Activated CD8-positive, alpha-beta memory T cell treated with anti-CD3 and anti-CD28 coated beads, Interleukin-2, amount 10 ng/mL, durations not matched to agents 7 days and 5 days (primary cell): ENCODE measurements at places on chromosomes 1 and 21. TPM values are rescaled to one million over a fixed set of nuclear protein-coding genes. Genes with fewer than 3 reads are reported as not detected.
A peak's percentile ranks its signal among the peaks of the same experiment; 100 is the strongest.

- peak; percentile 2 for DNase-seq
Measured at GRCh38 chr1:30416221-30416820, 307.1 kb downstream of the MATN1 start.

DNA sequence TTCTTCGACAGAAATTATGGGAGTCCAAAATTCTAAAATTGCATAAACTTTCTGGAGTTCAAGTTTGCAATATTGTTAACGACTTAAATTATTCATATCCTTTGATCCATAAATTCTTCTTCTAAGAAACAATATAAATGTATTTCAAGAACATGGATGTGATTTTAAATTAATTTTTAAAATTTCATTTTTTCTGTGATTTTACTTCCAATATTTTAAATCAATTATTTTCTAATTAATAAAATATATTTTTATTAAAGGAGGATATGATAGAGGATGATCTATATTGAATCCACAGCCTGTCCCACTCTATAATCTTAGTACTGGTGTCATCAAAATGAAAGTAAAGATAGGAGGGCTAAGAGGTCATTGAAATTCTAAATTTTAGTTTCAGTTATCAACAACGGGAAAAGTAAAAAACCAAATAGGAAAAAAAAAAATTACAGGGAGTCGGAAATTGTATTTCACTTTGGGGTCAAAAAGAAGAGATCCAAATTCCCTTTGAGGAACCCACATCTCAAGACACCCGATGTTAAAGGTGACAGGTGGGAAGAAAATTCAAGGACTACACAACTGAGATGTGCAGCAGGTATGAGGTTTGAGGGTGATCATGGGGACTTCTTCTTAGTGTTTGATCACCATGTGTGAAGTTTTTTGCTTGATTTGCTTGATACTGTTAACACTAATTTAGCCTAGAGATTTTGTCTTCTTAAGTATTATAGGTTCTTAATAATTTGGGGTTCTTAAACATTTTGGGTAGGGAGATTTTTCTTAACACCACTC is 154.8 kb upstream of the RGS18 start:
- no peak for DNase-seq

DNA sequence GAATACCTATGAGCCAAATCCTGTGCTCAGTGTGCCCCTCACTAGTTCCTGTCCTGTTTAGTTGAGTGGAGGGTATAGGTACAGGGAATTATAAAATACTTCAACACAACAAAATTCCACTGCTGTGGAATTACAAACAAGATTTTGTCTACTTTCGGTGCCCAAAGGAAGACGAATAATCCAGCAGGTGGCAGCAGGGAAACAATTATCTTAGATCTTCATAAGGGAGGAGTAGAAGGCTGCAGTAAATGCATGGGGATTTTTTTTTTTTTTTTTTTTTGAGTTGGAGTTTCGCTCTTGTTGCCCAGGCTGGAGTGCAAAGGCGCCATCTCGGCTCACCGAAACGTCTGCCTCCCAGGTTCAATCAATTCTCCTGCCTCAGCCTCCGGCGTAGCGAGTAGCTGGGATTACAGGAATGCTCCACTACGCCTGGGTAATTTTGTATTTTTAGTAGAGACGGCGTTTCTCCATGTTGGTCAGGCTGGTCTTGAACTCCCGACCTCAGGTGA is 2.0 kb upstream of the PIP5K1A start:
- peak; percentile 73 for DNase-seq

- DNase-seq: no peak
Measured at GRCh38 chr1:91765880-91766443, 120.0 kb downstream of the TGFBR3 start.

The KLHL17 gene
- 30.7 TPM for total RNA-seq

The PIK3C2B gene
- 21.6 TPM for total RNA-seq

GRCh38 chr1:15799928-15800835 is 7.3 kb downstream of the UQCRHL start:
- DNase-seq: no peak

The RNU1-4 gene
- 3,744 TPM for total RNA-seq

DNA sequence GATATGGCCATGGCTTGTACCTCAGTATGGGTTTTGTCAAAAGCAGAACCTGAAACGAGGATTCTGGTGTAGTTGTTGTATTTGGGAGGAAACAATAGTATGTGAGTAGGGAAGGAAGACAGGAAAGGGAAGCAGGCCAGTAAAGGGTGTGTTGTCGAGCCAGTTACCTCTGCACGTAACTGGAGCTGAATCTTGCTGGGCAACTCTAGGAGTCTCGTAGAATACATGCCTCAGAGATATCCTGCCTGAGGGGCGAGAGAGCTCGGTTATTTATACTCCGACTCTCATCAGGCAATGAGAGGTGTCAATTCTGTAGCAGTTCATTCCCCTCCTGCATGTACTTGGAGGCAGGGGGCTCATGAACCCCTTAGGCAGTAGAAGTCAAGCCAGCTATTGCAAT is 45.9 kb upstream of the KIF26B start:
- DNase-seq: no peak

DNA sequence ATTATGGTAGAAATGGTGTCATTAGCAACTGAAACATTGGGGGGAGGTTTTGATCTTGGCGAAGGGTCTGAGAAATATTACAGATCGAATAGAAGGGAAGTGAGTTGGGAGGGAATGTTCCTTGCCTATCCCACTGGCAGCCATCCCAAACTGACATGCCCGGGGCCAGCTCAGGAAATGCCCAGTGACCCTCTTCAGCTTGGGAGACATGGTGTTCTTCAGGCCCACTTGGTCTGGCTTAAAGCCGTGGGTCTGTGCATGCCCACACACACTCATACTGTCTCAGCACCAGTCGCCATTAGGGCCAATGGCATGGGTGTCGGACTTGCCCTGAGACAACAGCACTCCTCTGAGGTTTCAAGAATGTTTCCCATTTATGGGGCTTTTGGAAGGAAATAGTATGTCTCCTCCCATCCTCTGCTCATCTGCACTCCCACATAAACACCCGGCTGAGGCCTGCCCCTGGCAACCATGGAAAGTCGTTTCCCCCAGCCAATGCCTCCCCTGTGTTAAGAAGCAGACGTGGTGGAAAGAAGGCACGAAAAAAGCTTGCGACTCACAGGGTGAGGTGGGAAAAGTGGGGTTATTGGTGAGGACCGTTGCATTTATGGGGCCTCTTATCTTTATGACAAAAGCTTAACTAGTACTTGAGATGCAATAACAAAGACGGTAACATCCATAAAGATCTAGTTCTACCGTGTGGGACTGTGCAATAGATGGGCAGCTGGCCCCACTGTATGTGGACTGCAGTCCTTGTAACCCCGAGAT is 2.0 kb downstream of the RNF186 start:
- DNase-seq: no peak

The PFKFB2 gene
- total RNA-seq: 2.3 TPM

- no peak for DNase-seq
Measured at GRCh38 chr1:177973585-177973984, 3.7 kb upstream of the SEC16B start.

DNA sequence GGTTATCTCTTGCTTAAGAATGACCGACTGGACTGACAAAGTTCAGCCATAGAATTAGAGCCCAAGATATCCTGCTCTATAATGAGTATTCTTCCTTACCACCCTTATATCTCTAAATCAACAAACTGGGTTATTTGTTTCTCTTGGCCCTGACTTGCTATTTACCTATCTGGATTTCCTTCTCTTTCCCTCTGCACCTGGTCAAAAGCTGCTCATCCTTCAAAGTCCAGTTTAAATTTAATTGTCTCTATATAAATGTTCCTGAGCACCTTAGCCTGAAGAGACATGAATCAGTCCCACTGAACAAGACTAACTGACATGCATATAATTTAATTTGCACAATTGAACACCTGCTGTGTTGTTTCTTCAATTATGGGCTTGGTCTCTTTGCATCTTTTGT is 127.1 kb upstream of the KCNJ15 start:
- no peak for DNase-seq

The NHLH2 gene
- not detected for total RNA-seq

The CYP4X1 gene
- not detected for total RNA-seq

The PEAR1 gene
- total RNA-seq: not detected

DNA sequence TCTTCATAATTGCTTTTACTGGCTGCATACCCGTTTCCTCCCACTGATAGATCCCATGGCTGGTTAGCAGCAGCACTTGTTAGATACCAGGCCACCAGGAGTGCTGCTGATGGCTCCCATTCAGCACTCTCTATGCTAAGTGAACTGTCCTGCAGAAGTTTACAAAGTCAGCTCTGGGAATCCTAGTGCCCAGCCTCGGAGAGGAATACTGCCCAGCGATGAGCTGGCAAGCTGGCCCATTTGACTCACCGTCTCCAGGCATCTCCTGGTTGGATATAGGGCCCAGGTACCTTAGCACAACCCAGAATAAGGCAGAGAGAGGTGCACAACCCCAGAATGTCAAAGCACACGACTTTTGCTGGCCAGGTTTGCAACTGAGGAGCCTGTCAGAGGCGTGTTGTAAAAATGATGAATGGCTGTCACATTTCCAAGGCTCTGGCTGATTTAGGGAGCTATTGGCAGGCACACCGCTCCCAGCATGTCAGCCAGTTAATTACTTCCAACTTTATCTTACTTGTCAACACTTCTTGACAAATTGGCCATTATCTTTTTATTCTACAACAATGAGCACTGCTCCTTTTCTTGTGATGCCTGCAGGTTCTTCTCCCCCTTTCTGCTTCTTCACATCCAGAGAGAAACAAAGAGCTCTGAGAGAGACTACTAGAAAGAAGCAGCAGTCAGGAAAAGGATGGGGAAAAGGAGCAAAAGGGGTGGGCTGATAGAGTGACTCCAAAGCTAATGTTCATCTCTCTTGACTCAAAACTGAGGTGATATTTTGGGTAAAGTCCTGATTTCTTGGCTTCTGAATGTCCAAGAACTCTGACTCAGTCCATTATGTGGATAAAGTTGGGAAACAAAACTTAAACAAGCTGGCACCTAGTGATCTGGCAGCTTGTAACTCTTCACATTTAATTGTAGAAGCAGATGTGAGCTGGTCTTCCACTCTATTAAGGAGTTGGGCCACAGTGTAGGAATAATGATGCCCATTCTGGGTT is 10.8 kb upstream of the ANGPTL7 start:
- DNase-seq: no peak

DNA sequence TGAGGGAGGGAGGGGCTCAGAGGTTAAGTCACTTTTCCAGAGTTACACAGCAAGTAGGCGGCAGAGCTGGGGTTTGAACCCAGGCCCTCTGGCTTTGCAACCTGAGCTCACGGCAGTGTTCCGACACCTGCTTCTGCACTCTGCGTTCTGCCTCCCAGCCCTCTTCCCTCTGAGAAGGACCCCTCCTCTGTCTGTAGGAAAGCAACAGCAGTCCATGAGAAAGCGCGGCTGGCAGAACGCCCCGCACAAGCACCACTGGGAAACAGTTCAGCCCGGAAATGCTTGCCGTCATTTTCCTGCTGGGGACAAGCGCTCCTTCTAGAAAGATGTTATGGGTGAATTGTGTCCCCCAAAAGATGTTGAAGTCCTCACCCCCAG is 241.1 kb downstream of the NPHP4 start:
- no peak for DNase-seq

- DNase-seq: no peak
Measured at GRCh38 chr1:213014642-213015041, 1.0 kb downstream of the ANGEL2 start.

GRCh38 chr1:221672239-221672645 is 69.6 kb downstream of the DUSP10 start:
- no peak for DNase-seq

The ILDR2 gene
- total RNA-seq: 7.9 TPM

DNA sequence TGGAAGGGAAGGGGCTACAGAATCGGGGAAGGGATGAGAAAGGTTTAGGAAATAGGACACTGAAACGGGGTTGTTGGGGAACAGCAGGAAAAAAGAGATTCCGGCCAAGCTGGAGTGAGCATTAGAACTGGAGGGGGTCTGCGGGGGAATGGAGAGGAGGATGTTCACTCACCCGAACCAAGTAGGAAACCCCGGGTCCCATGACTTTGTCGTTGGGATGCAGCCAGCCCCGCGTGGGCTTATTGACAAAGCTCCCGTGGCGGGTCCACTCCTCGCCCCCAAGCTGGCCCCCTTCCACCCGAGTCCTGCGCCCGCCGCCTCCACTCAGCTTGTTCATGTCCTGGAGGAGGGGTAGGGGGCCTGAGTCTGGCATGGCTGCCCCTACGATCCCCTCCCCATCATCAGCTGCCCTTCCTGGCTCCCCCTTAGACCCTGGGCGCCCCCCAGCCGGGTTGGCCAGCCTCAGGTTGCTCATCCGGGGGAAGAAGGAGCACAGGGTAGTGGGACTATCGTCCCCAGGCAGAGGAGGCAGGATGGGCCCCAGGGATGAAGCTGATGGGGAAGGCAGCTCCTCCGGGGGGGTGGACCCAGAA is 591 bp downstream of the SHC1 start:
- no peak for DNase-seq

DNA sequence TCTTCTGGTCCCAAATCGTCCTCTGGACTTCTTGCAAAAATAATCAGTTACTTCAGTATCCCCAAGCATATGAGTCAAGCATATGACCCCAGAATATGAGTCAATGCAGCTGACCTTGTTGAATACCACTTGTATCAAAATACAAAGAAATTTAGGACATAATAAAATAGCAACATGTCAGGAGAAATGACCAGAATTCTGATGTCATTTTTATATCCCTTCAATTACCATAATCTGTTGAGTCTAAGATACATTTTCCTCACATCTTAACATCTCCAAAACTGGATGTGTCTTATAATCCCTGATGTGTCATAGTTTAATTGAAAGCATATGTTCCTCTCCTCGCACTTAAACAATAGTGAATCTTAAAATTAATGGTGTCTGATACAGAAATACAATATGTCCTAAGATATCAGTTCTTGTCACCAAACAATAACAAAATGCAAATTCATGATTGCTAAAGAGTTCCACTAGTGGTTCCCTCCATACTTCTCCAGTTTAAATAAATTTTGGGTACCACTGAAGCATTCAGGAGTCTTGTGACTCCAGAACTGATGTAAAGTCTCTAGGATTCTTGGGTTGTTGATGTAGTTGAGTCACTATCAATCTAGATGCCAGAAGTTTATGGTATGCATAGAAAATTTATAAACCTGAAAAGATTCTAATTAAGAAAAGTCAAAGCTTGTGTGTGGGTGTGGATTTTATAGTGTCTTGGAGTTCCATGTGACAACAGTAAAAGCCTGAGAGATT is 41.8 kb downstream of the KIFAP3 start:
- DNase-seq: no peak

- DNase-seq: no peak
Measured at GRCh38 chr1:167412072-167412471, 106.3 kb downstream of the CD247 start.

DNA sequence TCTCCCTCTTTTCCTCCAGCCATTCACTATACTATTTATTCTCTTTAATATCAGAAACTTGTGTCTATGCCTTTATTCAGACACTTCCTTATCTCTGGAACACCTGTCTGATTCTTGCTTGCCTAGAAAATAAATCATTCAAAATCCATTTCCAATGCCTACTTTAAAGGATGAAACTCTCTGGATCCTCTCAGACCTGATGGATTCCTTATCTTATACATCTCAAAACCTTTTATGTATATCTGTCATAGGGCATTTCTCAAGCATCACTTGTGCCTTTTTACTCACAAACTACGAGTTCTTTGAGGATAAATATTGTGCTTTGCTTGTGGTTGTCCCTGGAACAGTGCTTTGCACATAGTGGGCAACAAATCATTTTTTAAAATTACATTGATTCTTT is 3.8 kb upstream of the ATP6V1G3 start:
- no peak for DNase-seq

- no peak for DNase-seq
Measured at GRCh38 chr1:159949123-159949522, 3.7 kb upstream of the IGSF9 start.

GRCh38 chr1:229582011-229582694 is 23.6 kb upstream of the ABCB10 start:
- DNase-seq: no peak

The KDM5B gene
- total RNA-seq: 31.1 TPM

The OPRD1 gene
- not detected for total RNA-seq
